CD4-positive, alpha-beta T cell treated with Interleukin-4 for 1 hour (primary cell): ENCODE measurements at places on chromosomes 11 and 22.

DNA sequence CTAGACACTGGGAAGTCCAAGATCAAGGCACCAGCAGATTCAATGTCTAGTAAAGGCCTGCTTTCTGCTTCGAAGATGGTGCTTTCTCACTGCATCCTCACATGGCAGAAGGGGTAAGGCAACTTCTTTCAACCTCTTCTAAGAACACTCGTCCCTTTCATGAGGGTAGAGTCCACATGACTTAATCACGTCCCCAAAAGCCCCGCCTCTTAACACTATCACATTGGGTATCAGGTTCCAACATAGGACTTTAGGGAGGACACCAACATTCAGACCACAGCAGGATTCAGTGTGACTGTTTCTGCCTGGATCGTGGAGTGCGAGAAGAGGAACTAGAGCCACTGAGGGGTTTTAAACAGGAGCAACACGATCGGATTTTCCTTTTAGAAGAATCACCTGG is 3.7 kb upstream of the TIRAP start:
- DNase-seq: no peak

DNA sequence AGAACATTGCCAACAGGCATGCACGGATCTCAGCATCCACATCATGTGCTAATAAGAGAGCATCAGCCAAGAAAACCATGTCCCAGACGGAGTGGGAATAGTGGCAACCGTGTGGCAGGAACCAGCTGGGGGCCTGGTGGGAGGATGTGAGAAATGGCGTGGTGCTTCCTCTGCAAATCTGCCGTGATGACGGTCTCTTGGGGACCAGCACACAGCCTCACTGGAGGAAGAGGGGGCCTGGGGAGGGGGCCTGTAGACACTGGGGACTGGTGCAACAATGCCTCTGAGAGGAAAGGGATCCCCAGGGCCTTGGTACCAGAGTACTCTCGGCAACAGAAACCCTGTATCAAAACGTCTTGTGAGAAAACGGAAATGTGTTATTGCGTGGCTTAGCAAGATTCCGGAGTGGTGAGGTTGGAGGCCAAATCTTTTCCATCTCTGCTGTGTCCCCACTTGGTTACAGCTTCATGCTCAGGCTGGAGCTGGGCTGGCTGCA is 154.3 kb upstream of the TBCEL start:
- DNase-seq: no peak

GRCh38 chr11:34126959-34127848 is 21.8 kb downstream of the NAT10 start:
- DNase-seq: no peak

DNA sequence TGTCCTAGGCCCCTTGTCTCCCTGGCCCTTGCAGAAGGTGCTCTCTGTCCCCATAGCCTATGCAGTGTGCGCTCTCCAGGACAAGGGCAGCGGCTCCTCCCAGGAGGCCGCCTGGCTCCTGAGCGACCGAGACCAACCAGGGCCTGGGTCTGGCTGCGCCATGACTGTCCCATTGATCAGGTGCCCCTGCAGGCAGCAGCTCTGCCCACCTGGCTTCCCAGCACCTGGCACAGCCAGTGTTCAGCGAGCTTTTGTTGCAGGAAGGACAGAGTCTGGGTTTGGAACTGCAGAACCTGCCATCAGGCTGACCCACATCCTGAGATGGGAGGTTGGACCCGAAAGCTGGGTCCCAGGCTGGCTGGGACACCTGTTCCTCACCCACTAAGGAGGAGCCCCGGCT is 1001.1 kb downstream of the BRD1 start:
- no peak for DNase-seq

DNA sequence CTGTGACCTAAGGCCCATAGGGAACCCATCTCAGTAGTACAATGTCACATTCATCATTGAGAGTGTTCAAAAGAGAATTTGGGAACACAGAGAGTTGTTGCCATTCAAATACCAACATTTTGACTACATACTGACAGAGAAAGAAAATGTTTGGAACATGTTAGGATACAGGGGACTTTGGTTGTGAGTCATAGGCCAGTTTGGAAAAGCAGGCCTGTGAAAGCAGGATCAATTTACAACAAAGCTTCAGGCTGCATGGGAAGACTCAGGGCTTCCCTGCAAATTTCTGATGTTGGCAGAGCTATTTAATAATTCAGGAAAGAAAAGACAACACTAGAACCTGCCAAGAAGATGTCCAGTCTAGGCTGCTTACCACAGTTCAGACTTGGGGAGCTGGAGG is 374 bp downstream of the NLRP10 start:
- no peak for DNase-seq
